SHP77 (cell line): ENCODE measurements at places on chromosomes 11 and 22.
A peak's percentile ranks its signal among the peaks of the same experiment; 100 is the strongest.

DNA sequence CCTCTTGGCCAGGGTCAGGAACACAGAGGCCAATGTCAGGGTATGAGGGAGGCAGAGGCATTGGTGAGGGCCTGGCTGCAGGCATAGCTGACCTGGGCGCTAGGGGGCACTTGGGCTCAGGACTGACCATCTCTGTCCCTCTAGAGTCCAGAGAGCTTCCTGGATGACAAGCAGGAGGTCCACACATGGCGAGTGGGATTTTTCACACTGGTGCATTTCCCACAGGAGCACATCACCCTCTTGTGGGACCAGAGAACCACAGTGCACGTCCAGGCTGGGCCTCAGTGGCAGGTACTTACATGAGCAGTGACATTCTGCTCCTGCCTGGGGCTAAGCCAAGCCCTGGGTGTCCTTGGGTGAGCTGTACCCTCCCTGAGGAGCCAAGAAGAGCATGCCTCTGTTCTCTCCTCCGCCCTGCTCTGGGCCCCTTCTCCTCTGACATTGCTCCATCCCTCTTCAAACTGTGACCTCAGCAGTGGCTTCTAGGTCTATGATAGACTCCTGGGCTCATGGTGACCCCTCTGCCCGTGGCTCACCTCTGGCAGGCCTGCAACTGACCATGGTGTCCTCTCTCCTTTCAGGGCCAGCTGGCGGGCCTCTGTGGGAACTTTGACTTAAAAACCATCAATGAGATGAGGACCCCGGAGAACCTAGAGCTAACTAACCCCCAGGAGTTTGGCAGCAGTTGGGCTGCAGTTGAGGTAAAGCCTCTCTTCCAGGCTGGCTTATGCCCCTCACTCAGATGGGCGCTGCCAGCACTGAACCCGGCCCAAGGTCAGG is 46.6 kb downstream of the OTOG start:
- DNase-seq = no peak

- no peak for DNase-seq
These were observed 4.6 kb downstream of the ADM start for GRCh38 chr11:10309163-10310093.

GRCh38 chr11:6270584-6271246 is 11.1 kb downstream of the CCKBR start:
- no peak for DNase-seq

- peak; percentile 96 for DNase-seq
These were observed 22.7 kb upstream of the XBP1 start for GRCh38 chr22:28822930-28823551.
